Left lobe of liver (tissue), 2 donors: ENCODE measurements at places on chromosomes 4 and X. TPM values are rescaled to one million over a fixed set of nuclear protein-coding genes. Genes with fewer than 3 reads are reported as not detected.

The DYNLT3 gene
- total RNA-seq = 13.2 TPM

The CLDN2 gene
- 6.0 TPM for total RNA-seq

The CSAG3 gene
- not detected for total RNA-seq

The SHROOM3 gene
- 39.9 TPM for total RNA-seq

The MAGEB1 gene
- not detected for total RNA-seq

The MAGIX gene
- total RNA-seq = 27.7 TPM

The TMEM150C gene
- 8.1 TPM for total RNA-seq

The VSIG4 gene
- 16.1 TPM for total RNA-seq

The SPANXA2 gene
- total RNA-seq = not detected

The PRPS2 gene
- total RNA-seq = 13.6 TPM

The MAGEA10 gene
- not detected for total RNA-seq

The ZFP92 gene
- 0.45 TPM for total RNA-seq

The ODAPH gene
- total RNA-seq = not detected

The F8A2 gene
- 7.7 TPM for total RNA-seq

The MAGEA4 gene
- total RNA-seq = not detected

The SPIN2A gene
- total RNA-seq = 0.28 TPM

The CENPVL2 gene
- not detected for total RNA-seq

The HNRNPH2 gene
- total RNA-seq = 22.9 TPM
